Activated CD4-positive, CD25-positive, alpha-beta regulatory T cell (primary cell): ENCODE measurements at places on chromosomes 13 and 19.

GRCh38 chr19:4023600-4024398 lies 16.3 kb downstream of the PIAS4 start:
- DNase-seq = no peak

- DNase-seq = no peak
Observed at GRCh38 chr13:51549050-51549449, 35.2 kb upstream of the WDFY2 start.

GRCh38 chr19:10828981-10829821 lies 6.8 kb downstream of the TMED1 start:
- no peak for DNase-seq

- no peak for DNase-seq
Observed at GRCh38 chr13:21020176-21020575, 41.2 kb downstream of the LATS2 start.
